ENCODE measurements at places on chromosomes 7 and 10. TPM values are rescaled to one million over a fixed set of nuclear protein-coding genes. Genes with fewer than 3 reads are reported as not detected.

- DNase-seq, result no peak
These were observed 199.8 kb downstream of the RNLS start for GRCh38 chr10:88383276-88383675.

DNA sequence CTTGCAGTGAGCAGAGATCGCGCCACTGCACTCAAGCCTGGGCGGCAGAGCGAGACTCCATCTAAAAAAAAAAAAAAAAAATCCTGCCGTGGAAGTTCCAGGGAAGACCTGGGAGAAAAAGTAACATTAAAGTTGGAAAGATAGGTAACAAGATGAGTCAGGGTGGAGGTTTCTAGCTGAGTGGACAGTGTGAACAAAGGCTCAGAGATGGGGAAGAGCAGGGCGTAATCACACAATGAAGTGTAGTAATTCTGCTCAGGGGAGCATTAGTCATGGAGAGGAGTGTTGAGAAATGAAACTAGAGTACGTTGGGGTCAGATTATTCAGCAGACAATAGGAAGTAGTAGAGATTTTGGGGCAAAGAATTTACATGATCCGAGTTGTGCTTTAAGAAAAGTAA, 21.6 kb upstream of the WASL start:
- no peak for DNase-seq

DNA sequence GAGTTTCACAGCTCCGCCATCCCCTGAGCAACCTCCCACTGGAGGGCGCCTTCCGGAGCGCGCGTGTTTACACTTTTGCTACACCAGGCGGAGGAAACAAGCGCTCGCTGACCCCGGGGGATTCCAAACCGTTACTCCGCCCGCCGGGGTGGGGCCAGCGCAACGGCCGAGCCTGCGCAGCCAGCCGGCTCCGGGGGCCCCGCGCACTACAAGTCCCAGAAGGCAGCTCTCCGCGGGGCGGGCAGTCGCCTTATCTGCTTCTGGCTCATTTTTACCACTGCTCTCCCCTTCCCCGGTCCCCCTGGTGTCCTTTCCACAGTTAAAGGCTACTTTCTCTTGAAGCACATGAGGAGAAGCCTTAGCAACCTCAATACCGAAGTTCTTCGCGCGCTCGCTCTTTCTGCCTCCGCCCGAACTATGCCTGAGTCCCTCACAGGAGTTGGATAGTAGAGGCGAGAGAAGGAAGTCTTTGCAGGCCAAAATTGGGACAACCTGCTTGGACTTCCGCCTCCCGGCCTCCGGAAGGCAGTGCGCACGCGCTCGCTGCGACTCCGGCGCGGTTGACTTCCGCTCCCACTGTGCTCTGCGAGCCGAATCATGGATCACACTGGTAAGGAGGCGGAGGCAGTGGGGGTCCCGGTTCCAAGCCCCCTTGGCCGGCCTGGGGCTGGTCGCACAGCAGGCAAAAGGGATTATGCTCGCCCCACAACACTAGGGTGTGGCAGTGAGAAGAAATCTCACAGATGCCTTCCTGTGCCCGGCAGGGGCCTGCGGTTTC, at the start of gene CBLL1:
TSS of gene CBLL1 (plus strand) at position 576 of the 778 bp plus-strand sequence. CDS start at position 598, 22 bp downstream.
- peak; percentile 97 for DNase-seq

GRCh38 chr7:108134486-108134885, 4.3 kb upstream of the LAMB4 start:
- no peak for DNase-seq

GRCh38 chr10:73650537-73651331, 5.1 kb downstream of the SYNPO2L start:
- DNase-seq, result no peak

DNA sequence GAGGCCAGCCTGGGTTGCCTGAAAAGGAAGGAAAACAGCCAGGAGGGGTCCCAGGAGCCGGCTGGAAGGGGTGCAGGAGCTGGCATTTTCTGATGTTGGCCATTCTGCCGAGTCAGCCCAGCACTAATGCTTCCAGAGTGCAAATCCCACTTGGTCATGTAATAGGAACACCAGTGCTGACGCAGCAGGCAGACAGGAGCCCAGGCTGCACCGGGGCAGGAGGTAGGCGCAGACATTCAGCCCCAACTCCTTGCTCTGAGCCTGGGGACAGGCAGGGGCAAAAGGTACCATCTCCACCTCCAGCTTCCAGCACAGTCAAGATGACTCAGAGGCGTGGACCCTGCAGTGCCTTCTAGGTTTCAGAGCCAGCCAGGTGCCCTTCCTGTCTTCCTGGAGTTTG, 10.2 kb upstream of the YWHAG start:
- DNase-seq, result no peak

DNA sequence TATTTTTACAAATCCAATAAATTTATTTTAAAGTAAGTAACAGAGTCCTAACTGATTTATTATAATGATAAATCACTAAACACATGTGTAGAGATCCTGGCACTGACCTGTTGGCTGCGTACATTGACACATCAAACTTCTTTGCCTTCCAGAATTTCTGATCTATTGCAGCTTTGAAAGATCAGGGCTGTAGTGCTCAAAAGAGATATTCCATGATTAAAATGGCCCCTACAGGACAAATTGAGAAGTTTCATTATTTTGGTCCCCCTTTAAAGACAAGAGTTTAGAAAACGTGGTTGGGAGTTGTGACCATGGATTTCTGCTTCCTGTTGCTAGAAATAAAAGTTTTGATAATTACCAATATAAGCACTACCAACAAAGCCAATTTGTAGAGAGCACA, 87.7 kb upstream of the PDK4 start:
- peak; percentile 32 for DNase-seq

DNA sequence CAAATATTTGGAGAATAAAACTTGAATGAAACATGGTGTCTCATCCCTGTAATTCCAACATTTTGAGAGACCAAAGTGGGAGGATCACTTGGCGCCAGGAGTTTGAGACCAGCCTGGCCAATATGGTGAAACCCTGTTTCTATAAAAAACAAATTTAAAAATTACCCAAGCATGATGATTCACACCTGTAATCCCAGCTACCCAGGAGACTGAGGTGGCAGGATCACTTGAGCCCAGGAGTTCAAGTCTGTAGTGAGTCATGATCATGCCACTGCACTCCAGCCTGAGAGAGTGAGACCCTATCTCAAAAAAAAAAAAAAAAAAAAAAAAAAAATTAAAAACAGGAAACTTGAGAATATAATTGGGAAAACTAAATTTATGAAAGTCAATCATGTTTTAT, 481.1 kb downstream of the SEMA3D start:
- no peak for DNase-seq

DNA sequence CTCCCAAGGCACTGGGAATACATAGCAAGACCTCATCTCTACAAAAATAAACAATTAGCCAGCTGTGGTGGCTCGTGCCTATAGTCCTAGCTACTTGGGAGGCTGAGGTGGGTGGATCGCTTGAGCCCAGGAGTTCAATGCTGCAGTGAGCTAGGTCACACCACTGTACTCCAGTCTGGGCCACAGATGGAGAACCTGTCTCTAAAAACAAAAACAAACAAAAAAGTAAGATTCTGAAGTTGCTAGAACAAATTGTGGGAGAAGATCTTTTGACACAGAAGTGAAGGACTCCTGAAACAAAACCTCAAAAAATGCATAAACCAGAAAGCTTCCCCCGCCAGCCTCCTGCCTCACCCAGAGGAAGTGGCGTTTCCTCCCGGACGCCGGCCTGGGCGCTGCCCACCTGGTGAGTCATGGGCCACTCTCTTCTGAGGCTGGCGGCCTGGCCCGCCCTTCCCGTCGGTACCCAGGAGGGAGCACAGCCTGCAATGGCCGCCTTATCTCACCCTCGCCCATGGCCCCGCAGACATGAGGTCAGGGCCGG, 25.4 kb upstream of the ELN start:
- DNase-seq, result no peak

DNA sequence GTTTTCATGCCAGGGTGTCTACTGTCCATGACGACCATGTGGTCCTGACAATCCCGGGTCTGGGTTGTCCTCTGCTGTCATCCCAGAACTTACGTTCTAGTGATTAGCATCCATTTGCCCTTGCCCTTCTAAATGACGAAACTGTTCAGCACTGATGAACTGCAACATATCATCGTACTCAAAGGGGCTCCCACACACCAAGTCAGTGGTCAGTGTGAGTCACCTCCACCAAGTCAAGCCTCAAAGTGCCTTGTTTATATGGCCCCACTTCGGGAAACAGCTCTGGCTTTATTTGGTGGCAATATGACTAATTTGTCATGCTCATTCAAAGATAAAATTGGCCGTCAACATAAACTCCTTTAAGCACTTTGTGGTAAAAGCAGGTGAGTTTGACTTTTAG, 110.7 kb downstream of the FRMD4A start:
- no peak for DNase-seq

- DNase-seq, result peak; percentile 54
These were observed 95.3 kb downstream of the HDAC9 start for GRCh38 chr7:18590744-18591340.

GRCh38 chr10:72802763-72803505, 90.6 kb upstream of the OIT3 start:
- peak; percentile 58 for DNase-seq

- DNase-seq, result no peak
These were observed 79.9 kb upstream of the GNA12 start for GRCh38 chr7:2923886-2924574.

DNA sequence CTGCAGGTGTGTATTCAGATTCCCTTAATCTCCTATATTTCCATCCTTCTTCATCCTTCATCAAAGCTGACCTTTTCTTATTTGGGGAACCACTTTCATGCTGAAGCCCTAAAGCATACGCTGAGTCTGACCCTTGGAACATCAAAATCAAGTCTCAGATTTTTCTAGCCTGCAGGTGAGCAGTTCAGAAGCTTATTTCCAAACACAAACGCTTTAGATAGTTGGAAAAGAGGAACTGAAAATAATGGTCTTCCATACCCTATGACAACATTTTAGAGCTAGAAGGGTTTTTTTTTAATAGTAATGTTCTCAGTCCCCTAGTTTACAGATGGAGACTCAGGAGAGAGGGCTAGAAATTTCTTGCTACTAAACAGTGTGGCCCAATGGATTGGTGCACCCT, 1.6 kb upstream of the AGK start:
- DNase-seq, result no peak

- no peak for DNase-seq
These were observed 524.5 kb downstream of the PARD3 start for GRCh38 chr10:34290412-34291081.

DNA sequence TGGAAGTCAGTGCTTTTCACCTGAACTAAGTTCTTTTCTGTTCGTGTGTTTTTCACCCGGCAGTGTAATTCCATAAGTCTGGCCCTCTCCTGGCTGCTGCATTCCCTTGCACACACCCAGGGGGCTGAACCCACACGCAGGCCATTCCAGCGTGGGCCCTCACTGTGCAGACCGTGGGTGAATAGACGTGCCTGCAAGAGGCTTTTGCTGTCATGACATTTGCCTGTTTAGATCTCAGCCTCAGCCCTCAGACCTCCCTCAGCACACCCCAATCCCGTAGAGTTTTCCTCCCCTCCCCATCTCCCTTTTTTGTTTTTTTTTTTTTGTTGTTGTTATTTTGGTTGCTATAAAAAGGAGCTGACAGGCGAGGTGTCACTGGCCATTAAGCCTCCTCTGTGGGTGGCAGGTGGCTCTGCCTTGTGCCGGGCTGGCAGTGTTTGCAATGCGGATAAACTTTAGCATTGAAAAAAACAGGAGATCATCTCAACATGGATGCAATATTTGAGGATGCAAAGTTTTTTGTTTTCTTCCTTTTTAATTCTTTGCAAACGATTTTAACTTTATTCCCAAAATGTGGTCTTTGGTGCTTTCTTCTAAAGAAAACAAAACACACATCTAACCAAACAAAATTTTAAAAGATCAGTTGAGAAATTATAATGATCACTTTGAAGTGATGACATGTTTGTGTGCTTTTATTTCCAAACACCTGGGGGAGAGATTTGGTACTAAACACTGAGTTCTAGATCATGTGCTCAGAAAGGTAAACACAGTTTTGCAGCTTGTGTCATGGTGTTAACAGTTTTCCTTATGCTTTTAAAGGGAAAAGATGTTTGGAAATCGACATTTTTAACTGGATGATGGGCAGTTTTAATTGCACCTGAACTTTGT, 58.8 kb downstream of the WDR37 start:
- no peak for DNase-seq

- no peak for DNase-seq
These were observed 78.1 kb downstream of the PRKCQ start for GRCh38 chr10:6501931-6502330.

DNA sequence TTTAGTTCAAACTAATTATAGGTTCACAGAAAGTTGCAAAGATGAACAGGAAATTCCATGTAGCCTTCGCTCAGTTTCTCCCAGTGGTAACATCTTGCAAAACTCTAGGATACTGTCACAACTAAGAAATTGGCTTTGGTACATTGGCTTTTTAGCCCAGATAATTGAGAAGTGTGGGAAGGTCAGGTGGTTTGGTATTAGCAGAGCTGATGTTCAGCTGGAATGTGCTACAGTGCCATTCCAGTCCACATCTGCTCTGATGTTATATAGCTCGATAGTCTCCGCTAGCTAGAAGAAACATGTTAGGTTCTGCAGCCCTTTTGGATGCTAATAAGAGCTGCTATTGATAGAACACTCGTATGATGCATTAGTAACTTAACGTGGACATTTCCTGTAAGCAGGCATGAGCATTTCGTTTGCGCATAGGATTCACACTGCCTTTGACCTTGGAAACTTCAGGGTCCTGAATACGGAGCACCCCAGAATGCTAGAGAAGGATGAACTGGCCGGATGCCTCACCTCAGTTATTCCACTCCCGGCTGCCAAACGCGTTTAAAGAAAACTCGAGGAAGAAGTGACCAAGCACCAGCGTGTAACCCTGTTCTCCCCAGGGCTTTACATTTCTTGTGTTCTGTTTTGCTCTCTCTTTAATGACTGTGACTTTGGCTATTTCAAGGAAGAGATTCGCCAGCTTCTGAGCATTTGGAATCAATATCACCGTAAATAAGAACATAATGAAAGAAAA, 271.4 kb downstream of the GALNT17 start:
- peak; percentile 29 for DNase-seq

The LIPM gene
- not detected for polyA plus RNA-seq

The RARRES2 gene
- 60.4 TPM for polyA plus RNA-seq

The MMRN2 gene
- 25.3 TPM for polyA plus RNA-seq

The FIGNL1 gene
- polyA plus RNA-seq, result 12.0 TPM

The ELN gene
- 87.1 TPM for polyA plus RNA-seq

The GRB10 gene
- polyA plus RNA-seq, result 16.5 TPM

Data from hindlimb muscle (tissue), 1 donor.